Myometrial cell (primary cell): ENCODE measurements at places on chromosomes 13 and 19. TPM values are rescaled to one million over a fixed set of nuclear protein-coding genes. Genes with fewer than 3 reads are reported as not detected.

FOXA3 gene
- not detected in 2 replicates for total RNA-seq

KLHL1 gene
- not detected in 2 replicates for total RNA-seq

FLT3LG gene
- total RNA-seq = 6.2 and 10.1 TPM in 2 replicates

ANGPTL4 gene
- 9.8 and 9.9 TPM in 2 replicates for total RNA-seq

ZNF556 gene
- not detected in 2 replicates for total RNA-seq

ZNF724 gene
- total RNA-seq = 0.86 and 1.8 TPM in 2 replicates

ACER1 gene
- total RNA-seq = not detected in 2 replicates

KCNC3 gene
- total RNA-seq = not detected in 2 replicates

LPAR6 gene
- 16.3 and 21.9 TPM in 2 replicates for total RNA-seq

WDR18 gene
- 45.7 and 62.3 TPM in 2 replicates for total RNA-seq

C19orf85 gene
- 0.29 TPM in 1 of 2 replicates, not detected in the other for total RNA-seq

PRR20E gene
- total RNA-seq = not detected in 2 replicates

TLE6 gene
- total RNA-seq = 0.71 and 3.7 TPM in 2 replicates

C5AR2 gene
- 0.18 TPM in 1 of 2 replicates, not detected in the other for total RNA-seq

REX1BD gene
- 79.0 and 84.8 TPM in 2 replicates for total RNA-seq

MAB21L1 gene
- total RNA-seq = not detected in 2 replicates

TEX29 gene
- not detected in 2 replicates for total RNA-seq

ATXN8OS gene
- total RNA-seq = not detected in 2 replicates

CCDC169 gene
- 6.2 and 13.3 TPM in 2 replicates for total RNA-seq

OXGR1 gene
- not detected in 2 replicates for total RNA-seq

GPC5 gene
- not detected in 2 replicates for total RNA-seq

PSG11 gene
- total RNA-seq = 0.71 TPM in 1 of 2 replicates, not detected in the other

SYT3 gene
- 0.35 TPM in 1 of 2 replicates, not detected in the other for total RNA-seq

LILRB5 gene
- not detected in 2 replicates for total RNA-seq

SAFB gene
- 21.8 and 29.1 TPM in 2 replicates for total RNA-seq

MCEMP1 gene
- not detected in 2 replicates for total RNA-seq

TMC4 gene
- not detected in 2 replicates for total RNA-seq

BCL3 gene
- total RNA-seq = 36.3 and 44.4 TPM in 2 replicates

ZNF575 gene
- total RNA-seq = not detected in 2 replicates

ZNF540 gene
- total RNA-seq = 0.29 TPM in 1 of 2 replicates, not detected in the other

SHANK1 gene
- 6.6 and 10.6 TPM in 2 replicates for total RNA-seq

ZNF780B gene
- total RNA-seq = 1.4 and 6.9 TPM in 2 replicates

ALKBH6 gene
- total RNA-seq = 27.5 and 29.4 TPM in 2 replicates

WDR62 gene
- 9.4 and 11.5 TPM in 2 replicates for total RNA-seq

LYL1 gene
- 0.71 and 3.5 TPM in 2 replicates for total RNA-seq

ADAT3 gene
- 1.1 and 6.3 TPM in 2 replicates for total RNA-seq

STOML3 gene
- not detected in 2 replicates for total RNA-seq

KLHL26 gene
- 1.4 and 8.0 TPM in 2 replicates for total RNA-seq

SSC5D gene
- 2.3 and 6.7 TPM in 2 replicates for total RNA-seq

EFNB2 gene
- total RNA-seq = 25.1 and 25.9 TPM in 2 replicates

CPAMD8 gene
- 0.71 and 2.6 TPM in 2 replicates for total RNA-seq

MBD3L2 gene
- total RNA-seq = not detected in 2 replicates

ZNF699 gene
- 10.8 and 32.9 TPM in 2 replicates for total RNA-seq

KRTDAP gene
- not detected in 2 replicates for total RNA-seq

APC2 gene
- total RNA-seq = not detected in 2 replicates

ZNF43 gene
- total RNA-seq = 3.7 and 8.4 TPM in 2 replicates

KLK2 gene
- not detected in 2 replicates for total RNA-seq

TJP3 gene
- not detected in 2 replicates for total RNA-seq

CEBPG gene
- 22.5 TPM in 2 replicates for total RNA-seq

SBSN gene
- 1.4 and 3.9 TPM in 2 replicates for total RNA-seq

LRP3 gene
- 15.3 and 21.4 TPM in 2 replicates for total RNA-seq

SPRED3 gene
- total RNA-seq = 1.7 and 2.5 TPM in 2 replicates

ALKBH7 gene
- total RNA-seq = 46.3 and 69.2 TPM in 2 replicates

FFAR3 gene
- not detected in 2 replicates for total RNA-seq

S1PR4 gene
- not detected in 2 replicates for total RNA-seq

EFNA2 gene
- total RNA-seq = not detected in 2 replicates
